ENCODE measurements at places on chromosomes 3 and 15.

GRCh38 chr15:45439521-45440260, 61.3 kb upstream of the GATM start:
- no peak for DNase-seq

DNA sequence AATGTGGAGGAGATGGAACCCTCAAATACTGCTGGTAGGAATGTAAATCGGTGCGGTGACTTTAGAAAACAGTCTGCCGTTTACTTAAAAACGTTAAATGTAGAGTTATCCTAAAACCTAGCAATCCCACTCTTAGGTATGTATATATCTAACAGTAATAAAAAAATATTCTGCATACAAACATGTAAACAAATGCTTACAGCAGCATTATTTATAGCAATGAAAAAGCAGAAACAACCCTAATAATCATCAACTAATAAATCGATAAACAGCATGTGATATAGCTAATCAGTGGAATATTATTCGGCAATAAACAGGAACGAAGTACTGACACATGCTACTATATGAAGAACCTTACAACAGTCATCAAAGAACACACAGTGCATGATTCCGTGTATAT, 144.7 kb downstream of the CNTN3 start:
- DNase-seq = no peak

GRCh38 chr3:161171113-161171512, 50.0 kb upstream of the NMD3 start:
- no peak for DNase-seq

- DNase-seq = no peak
These were observed 7.5 kb upstream of the PHLDB2 start for GRCh38 chr3:111851511-111851954.

DNA sequence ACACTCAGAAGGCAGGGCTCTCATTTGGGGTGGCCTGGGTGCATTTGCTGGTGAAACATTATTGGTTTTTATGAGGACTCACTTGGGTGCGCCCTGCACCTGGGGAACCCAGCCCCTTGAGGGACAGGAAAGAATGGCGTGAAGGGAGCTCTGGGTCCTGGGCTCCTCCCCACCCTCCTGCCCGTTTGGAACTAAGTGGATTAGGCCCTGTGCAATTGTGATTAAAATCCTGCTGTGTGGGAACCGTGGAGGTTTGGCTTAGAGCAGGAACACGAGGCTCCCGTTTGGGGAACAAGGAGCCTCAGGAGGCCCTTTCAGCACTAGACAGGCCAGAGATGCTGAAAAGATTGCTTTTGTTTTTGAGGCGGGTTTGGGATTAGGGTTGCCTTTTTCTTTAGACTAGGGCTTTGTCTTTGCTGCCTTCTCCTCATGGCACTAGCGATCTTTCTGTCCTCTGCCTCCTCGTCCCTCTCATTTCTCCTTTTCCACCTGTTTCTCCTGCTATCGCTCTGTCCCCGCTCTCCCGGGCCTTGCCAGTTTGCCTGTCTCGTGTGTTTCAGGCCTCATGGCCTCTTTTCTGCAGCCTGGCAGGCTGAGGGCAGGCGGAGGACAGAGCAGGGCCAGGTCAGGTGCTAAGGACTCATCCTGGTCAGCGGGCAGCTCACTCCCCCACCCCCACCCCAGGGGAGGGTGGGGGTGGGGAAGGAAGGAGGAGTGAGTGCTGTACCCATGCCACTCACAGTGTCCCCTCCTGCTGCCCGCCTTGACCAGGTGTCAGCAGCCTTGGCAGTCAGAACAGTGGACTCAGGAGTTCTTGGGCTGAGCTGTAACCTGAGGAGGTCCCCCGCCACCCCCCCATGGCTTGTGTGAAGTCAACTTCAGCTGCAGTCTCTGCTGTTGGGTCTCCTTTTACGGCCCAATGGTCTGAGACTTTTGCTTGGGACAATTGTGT, 8.6 kb downstream of the MAPKAPK3 start:
- no peak for DNase-seq

DNA sequence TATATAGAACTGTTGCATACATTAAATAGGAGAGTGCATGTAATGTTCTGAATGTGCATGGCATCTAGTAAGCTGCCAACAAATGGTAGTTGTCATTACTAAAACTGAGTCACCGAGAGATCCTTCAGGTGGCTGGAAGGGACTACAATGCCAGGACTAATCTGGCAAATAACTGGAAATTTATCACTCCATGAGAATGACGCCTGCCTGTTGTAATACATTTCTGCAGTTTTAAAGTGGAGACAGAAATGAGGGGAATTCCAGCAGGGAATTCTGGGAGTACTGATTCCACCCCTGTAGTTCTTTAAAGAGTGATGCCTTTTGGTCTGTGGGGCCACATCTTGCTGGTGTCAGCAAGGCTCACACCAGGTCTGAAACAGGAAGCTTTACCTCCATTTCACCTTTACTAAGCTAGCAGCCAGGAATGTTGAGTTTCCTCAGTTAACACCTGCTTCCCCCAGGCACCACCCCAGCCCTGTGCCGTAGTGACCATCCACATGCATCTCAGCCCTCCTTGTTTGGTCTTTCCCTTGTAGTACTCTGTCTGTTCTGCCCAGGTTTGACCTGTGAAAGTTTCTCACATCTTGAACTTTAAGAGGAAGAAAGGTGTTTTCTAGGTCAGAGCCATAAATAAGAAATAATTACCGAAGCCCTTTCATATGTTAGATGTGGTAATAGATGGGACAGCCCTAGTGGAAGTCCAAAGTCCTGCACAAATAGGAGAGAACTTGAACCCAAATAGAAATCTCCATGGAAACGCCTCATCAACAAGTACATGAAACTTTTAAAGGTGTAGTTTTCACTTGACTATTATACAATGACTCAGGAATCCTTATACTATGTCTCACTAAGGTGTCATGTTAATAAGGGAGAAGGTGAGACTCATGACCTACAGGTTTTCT, 56.7 kb upstream of the LMOD3 start:
- no peak for DNase-seq

GRCh38 chr3:160381470-160381869, 17.6 kb downstream of the IFT80 start:
- DNase-seq = no peak

DNA sequence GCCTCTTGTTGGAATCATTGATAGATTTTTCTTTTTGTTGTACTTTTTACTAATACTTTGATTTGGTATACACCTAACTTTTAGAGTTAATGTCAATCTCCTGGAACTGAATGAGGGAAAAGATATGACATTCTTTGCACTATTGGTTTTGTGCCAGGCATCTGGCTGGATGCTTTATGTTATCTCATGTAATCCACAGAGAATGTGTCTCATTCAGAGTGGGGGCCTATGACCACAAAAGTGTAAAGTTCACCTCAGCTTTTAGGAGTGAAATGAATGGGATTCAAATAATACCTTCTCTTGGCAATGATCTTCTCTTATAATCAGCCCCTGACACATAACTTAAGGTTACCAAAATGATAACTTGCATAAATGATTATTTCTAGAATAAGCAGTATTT, 329.1 kb upstream of the ROPN1 start:
- no peak for DNase-seq

GRCh38 chr3:189981668-189982067, 139.0 kb downstream of the P3H2 start:
- no peak for DNase-seq

DNA sequence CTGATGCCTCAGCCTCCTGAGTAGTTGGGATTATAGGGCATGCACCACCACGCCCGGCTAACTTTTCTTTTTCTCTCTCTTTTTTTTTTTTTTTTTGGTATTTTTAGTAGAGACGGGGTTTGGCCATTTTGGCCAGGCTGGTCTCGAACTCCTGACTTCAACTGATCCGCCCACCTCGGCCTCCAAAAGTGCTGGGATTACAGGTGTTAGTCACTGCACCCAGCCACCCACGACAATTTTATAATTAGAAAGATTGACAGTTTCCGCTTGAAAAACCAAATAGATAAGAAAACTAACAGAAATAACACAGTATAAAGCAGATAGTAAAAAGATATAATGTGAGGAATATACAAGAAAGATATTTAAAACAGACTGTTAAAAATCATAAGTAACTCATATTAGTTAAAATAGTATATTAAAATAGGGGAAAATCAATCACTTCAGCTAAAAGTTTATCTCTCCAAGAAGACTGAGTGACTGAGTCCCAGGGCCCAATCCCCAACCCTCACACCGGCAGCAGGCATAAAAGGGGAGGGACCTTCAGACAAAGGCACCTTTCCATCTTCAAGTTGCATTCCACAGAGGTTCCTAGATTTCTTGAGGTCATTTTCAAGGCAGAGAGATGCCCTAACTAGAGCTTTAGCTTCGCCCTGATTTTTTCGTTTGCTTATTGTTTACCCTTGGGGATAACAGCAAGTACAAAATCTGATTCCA, 1.4 kb upstream of the WHAMM start:
- DNase-seq = no peak

DNA sequence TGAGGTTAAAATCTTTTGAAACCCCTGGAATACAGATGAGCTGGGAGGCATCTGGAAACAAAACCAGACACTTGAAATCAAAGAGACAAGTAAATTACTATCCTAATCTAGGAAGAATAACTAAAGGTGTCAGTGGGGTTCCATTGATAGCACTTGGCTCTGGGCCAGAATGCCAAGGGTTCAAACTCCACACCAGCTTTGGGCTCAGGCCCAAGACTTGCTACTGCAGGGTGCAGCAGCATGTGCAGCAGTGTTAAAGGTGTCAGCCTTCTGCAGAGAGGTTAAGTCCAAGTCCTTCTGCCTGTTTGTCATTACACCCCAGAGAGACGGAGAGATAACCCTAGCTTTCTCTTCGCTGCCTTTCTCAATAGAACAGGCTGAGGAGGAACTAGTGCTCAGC, 273.9 kb downstream of the TIGIT start:
- no peak for DNase-seq

- no peak for DNase-seq
These were observed 151.8 kb downstream of the ITPR1 start for GRCh38 chr3:4644951-4645350.

GRCh38 chr15:66080717-66081398, 172.7 kb downstream of the MEGF11 start:
- no peak for DNase-seq

DNA sequence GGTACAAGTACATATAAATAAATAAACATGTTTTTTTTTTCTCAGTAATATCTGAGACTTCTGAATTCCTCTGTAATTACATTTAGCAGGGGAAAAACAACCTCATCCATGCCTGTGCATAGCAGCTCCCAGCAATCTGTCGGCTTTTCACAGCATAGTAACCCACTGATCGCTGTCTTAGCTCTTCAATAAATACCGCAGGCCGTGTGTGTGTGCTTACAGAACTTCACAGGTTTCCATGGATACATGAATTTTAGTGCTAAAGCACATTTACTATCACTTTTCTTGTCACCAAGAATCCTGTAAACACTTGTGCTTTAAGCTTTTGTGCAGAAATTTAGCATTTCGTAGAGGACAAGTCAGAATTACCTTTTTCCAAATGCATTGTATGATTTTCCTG, 4.0 kb upstream of the PLAAT1 start:
- no peak for DNase-seq

GRCh38 chr15:22918056-22918455, 62.1 kb downstream of the CYFIP1 start:
- no peak for DNase-seq

DNA sequence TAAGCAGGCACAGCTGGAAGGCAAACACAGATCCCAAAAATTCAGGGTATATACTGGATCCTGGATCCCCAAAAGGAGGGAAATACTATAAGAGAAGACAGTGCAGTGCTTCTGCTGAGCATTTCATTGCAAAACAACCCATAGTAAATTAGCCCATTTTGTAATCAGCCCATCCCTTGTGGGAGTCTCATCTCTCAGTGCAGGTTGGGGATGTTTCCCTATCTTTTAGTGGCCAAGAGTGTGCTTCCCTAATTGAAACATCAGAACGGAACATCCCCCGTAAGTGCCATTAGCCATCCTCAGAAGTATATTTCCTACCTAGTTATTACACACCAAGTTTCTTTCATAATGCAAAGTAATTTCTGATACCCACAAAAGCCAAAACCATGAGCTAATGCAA, 11.2 kb upstream of the MTMR14 start:
- no peak for DNase-seq

GRCh38 chr3:65398953-65399352, 639.8 kb downstream of the MAGI1 start:
- DNase-seq = no peak

DNA sequence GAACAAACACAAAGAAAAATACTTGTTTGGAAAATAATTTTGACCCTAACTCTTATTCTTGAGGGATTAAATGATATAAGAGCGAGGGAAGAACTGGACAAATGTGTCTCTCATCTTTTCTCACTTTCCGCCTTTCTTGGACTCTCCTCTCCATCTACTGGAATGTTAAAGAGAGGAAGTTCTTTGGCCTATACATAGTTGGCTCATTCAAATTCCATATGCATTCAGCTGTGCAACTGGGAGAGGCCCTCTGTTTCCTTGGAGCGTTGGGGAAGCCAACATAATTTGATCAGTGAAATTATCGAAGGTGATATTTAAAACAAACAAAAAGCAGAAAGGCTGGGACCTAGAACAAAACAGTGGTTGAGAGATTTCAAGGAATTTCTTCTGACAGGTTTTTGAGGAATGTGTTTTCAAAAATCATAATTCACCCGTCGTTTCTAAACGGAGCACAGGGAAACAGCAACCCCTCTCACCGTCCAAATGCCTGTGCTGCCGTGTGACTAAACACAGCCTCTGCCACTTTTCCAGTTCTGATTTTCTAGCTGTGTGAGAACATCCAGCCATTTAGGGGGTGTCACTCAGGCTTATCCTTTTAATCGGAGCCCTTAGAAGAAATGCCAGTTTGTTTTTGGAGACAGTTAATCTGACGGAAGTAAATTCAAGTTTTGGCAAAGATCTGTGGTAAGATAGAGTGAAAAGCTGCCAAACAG, 489.9 kb downstream of the SOX2 start:
- no peak for DNase-seq

GRCh38 chr15:52180196-52180835, 10.9 kb downstream of the GNB5 start:
- DNase-seq = peak; percentile 37

GRCh38 chr15:85377986-85378385, 2.4 kb upstream of the AKAP13 start:
- no peak for DNase-seq

GRCh38 chr3:71074423-71074822, 509.1 kb downstream of the FOXP1 start:
- no peak for DNase-seq

- DNase-seq = no peak
These were observed 340.8 kb downstream of the LRRC3B start for GRCh38 chr3:26963361-26963743.

- no peak for DNase-seq
These were observed 140.4 kb downstream of the TBL1XR1 start for GRCh38 chr3:177056927-177057326.

- DNase-seq = no peak
These were observed 13.0 kb upstream of the FBLN2 start for GRCh38 chr3:13535905-13536304.

DNA sequence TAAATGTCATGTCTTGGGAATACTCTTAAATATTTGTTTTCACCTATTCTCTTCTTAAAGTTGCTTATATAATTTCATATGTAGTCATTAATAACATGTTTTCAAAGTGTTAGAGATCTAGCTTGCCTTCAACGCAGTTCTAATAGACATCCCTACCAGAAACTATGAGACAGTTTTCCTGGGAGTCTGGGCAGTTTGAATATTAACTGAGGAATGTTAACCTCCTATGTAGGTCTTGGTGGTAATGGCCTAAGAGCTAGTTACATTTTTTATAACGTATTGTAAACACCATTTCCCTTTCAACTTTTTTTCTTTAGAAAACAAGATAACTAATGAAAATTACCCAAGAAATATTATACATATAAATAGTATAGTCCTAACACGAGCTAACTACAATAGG, 328.2 kb downstream of the TIGIT start:
- no peak for DNase-seq

GRCh38 chr3:21013566-21013965, 737.4 kb downstream of the ZNF385D start:
- no peak for DNase-seq

All from T follicular helper cell (primary cell).